ENCODE measurements at places on chromosomes 4 and X.

DNA sequence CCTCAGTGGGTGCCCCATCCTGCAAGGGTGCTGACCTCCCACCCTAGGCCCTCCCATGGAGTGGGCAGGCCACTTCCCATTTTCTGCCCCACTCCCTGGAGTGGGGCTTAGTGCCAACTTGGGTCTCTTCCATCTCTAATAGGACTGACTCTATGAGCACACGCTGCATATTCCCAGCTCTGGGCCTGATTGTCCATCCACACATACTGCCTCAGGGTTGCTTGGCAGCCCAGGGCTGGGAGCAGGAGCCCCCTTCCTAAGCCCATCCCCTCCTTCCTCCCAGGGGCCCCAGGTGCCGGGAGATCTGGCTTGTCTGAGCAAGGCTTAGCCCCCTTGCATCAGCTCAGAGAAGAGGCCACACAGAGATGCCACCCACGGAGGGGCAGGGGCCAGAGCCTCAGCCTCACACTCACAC, 55.1 kb downstream of the PJA1 start:
- no peak for DNase-seq

GRCh38 chr4:113781439-113782040, 20.0 kb upstream of the CAMK2D start:
- DNase-seq, result peak; percentile 82

GRCh38 chr4:174292473-174292872, 8.8 kb downstream of the CEP44 start:
- DNase-seq, result no peak

- no peak for DNase-seq
These were observed 23.6 kb downstream of the SLC25A6 start for GRCh38 chrX:1368385-1368698.

GRCh38 chr4:31108762-31109161, 388.6 kb downstream of the PCDH7 start:
- DNase-seq, result no peak

DNA sequence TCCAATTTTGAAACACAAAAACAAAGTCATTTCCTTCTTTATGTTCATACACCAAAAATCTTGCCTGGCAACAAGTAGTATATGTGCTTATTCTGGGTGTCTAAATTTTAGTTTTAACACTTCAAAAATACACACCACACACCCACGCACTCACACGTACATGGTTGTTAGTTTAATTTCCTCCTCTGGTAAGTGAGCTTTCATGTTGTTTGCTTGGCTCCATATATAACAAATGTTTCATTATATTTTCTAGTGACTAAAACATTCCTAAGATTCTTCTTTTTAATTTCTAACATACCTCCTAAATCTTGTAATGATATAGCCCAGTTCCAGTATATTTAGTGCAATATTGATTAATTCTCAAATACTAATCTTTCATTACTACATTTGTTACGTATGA, 80.9 kb downstream of the PRDM5 start:
- DNase-seq, result no peak

DNA sequence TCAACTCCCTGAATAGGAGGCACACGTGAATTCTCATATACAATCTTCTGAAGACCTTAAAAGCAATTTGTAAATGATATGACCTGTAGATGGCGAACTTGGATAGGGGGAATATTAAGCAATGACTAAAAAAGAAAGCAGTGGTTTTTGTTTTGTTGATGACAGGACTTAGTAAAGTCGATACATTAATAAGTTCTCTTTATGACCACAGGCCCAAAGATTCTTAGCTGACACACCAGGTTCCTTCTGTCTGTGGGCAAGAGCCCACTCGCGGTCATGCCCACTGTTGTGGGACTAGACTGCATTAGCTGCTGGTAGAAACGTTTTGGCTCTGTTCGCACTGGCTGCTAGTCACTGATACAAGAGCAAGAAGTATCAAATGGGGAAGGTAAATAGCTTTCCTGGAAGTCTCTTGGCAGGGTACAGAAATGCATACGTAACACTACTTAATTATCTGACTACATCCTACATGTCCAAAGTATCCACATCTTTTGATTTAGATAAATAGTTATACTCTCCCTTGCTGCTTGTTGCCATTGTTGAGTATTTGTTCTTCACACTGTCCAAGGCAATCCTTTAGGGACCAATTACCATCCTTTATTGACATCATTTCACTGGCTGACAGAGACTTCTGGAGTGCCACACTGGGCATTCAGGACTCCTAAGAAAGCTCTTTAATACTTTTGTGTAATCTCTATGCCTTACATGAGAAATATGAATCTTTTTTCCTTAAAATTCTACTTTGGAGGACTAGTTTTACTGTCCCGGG, 31.0 kb downstream of the ALPK1 start:
- DNase-seq, result peak; percentile 61

GRCh38 chr4:1021386-1022050, 10.1 kb downstream of the FGFRL1 start:
- DNase-seq, result no peak
